Stimulated activated CD8-positive, alpha-beta memory T cell treated with anti-CD3 and anti-CD28 coated beads, Interleukin-15, amount 100 ng/mL, for 1 hour (primary cell): ENCODE measurements at places on chromosomes 1 and 21.

GRCh38 chr1:28927266-28927647 lies 12.9 kb downstream of the EPB41 start:
- DNase-seq = no peak

GRCh38 chr1:37718901-37719571 lies 26.7 kb downstream of the CDCA8 start:
- no peak for DNase-seq

DNA sequence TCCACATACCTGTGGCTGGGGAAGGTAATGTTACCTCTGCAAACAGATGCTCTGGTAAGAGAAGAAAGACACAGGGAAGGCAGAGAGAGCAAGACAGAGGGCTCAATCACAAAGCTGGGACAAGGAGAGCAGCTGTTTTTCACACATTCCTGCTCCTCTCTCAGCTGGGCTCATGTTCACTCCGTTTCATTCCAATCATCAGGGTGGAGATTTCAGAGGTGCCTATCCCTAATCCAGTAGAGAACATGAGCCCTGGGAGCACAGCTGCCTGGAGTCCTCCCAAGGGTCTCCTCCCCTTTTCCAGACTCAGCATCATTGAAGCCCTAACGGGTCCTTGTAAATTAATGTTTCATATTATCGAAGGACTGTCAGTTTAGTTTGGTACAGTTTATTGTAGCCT lies 19.4 kb downstream of the GADD45A start:
- DNase-seq = no peak

DNA sequence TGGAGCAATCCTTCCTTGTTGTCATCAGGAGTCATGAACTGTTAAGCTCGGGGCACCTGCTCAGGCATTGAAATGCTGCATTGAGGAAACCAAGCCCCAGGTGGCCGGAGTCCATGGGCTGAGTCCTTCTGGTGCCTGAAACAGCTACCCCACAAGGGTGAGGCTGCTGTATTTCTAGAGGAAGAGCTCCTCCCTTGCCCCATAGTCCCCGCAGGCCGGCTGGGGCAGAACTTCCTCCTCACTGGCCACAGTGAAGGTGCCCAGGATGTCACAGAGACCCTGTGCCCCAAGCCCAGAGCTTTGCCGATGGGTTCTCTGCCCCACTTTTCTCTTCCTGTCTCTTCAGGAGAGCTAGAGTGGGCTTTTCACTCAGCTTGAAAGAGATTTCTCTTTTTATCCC lies 80.8 kb upstream of the GCLM start:
- no peak for DNase-seq

GRCh38 chr1:67059346-67059745 lies 5.4 kb upstream of the SLC35D1 start:
- no peak for DNase-seq

GRCh38 chr1:111598544-111598943 lies 21.0 kb upstream of the RAP1A start:
- DNase-seq = no peak

DNA sequence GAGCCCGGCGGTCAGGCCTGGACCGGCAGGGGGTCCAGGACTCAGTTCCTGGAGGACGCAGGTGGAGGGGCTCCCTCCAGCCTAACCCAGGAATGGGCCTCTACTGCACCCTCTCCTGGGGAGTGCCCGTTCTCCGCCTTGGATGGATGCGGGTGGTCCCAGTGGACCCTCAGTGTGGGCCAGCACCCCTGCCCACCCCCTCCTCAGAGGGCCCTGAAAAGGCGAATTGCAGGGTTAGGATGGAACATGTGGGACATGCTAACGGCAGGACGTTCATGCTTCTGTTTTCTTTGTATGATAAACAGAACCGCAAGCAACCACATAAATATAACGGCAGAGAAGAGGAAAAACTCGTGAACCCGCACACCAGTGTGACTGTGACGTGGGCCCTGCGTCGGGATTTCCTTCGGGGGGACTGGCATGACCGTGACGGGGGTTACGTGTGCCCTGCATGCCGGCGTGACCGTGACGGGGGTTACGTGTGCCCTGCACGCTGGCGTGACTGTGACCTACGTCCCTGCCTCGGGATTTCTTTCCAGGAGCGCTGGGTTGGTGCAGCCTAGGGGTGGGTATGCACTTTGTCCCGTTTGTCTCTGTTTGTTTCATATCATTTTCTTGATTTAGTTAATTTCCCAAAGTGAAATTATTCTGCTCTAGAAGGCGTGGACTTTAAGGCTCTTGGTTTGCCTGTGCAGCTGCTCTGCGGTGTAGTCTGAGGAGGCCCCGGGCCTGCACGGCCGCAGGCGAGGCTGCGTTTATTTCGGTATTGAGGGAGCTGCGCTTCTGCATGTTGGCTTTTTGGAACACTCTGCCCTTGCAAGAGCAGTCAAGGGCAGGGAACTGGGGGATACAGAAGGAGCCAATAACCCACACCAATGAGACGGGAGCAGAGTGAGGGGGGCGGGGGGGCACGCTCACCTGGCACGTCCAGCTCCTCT lies 3.1 kb downstream of the FTCD start:
- no peak for DNase-seq

DNA sequence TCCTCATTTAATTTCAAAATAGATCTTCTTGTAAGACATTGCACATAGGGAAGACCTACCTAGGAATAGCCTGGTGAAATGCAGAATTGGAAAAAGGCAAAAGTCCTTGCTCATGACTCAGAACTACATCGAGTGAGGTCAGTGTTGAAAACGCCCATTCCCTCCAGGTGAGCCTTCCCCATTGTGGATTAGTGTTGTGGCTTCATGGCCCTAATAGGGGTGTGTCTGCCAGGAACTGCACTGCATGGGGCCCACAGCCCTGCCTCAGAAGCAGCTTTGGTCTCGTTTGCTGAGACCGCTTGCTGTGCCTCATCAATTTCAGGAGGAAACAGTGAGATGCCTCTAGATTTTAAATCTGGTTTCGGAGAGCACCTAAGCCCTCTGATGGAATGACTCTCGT lies 17.0 kb downstream of the TFF3 start:
- DNase-seq = no peak

- no peak for DNase-seq
These were observed 8.3 kb upstream of the KCNAB2 start for GRCh38 chr1:6037338-6037762.

DNA sequence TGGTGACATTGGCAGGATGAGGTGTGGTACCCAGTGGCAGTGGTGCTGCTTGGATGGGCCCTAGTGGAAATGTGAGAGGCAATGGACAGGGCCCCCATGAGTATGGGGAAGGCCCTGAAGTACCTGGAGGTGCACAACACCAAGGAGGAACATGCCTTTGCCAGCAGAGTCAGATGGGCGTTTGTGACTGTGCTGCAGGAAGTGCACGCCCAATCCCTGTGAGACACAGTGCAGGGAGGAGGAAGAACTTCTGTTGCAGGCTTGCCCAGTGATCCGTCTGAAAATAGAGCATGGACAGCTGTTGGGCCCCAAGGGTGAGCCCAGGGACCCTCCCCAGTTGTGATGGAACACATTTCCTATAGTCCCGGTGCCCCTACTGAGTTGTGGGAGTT lies 42.7 kb downstream of the GJA5 start:
- no peak for DNase-seq

GRCh38 chr1:43634721-43635120 lies 15.2 kb upstream of the KDM4A start:
- DNase-seq = no peak

- peak; percentile 77 for DNase-seq
These were observed 39.4 kb downstream of the ABCG1 start for GRCh38 chr21:42258150-42258884.

DNA sequence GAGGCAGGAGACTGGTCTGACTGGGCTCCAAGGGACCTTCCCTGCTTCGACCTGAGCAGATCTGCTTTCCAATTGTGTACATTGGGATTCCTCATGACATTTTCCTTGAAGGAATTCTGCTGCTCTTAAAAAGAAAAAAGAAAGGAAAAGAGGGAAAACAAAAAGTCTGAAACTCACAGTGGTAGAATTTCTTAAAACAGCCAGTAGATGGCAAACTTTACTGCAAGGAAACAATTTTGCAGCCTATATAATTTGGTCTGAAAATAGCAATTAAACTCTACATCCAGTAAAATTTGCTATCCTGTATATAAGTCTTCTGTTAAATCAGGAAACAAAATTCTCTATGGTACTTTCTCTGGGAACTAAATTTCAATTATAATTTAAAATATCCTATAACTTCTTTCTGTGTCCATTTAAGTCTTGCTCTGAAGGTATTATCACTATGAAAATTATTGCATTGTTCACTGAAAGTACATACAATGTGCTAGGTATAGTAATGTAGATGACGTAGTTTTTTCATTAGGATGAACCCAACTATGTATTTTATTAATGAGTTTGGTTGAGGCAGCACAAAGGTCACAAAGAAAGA lies 59.8 kb downstream of the CRB1 start:
- DNase-seq = no peak

GRCh38 chr1:81894867-81895266 lies 94.1 kb downstream of the ADGRL2 start:
- DNase-seq = no peak

DNA sequence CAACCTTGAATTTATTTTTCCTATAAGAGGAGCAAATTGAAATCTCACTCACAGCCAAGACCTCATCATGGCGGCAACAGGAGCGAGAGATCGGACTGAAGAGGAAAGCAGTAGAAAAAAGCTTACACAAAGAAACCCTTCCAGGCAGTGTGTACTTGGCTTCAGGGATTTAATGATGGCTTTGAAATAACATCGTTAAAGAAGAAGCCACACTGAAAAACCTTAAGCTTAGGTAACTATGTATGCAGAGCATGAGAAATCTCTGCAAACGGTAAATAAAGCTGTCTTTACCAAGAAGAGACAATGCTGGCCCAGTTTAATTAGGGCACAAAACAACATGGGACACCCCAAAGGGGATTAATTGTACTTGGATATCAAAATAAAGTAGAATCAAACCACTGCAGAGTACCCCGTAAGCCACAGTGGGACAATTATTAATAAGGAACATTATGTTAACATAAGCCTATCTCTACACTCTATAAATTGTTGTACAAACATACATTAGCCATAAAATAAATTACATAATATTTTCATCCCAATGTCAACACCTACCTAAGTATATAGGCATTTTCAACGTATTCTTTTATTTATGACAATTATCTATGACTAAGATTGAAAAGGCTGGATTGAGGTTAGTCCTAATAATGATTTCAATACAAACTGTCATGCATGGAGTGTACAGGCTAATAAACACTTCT lies 360.2 kb upstream of the CHRM3 start:
- no peak for DNase-seq

GRCh38 chr1:162230517-162230916 lies 146.1 kb downstream of the SPATA46 start:
- DNase-seq = no peak

- no peak for DNase-seq
These were observed 6.5 kb upstream of the FGGY start for GRCh38 chr1:59290193-59290949.

DNA sequence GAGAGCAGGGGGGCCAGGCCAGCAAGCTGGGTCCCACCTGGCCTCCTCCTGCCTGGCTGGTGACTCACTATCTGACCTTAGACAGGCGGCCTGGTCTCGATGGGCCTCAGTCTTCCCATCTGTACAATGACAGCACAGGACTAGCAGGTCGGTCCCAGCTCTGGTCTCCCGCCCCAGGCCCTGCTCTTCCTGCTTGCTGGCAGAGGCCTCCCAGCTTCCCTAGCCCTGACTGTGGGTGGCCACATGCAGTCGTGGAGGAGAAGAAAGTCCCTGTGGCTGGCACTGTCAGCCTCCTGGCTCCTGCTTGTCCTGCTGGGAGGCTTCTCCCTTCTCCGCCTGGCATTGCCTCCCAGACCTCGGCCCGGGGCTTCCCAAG lies 817 bp downstream of the EXTL1 start:
- no peak for DNase-seq

DNA sequence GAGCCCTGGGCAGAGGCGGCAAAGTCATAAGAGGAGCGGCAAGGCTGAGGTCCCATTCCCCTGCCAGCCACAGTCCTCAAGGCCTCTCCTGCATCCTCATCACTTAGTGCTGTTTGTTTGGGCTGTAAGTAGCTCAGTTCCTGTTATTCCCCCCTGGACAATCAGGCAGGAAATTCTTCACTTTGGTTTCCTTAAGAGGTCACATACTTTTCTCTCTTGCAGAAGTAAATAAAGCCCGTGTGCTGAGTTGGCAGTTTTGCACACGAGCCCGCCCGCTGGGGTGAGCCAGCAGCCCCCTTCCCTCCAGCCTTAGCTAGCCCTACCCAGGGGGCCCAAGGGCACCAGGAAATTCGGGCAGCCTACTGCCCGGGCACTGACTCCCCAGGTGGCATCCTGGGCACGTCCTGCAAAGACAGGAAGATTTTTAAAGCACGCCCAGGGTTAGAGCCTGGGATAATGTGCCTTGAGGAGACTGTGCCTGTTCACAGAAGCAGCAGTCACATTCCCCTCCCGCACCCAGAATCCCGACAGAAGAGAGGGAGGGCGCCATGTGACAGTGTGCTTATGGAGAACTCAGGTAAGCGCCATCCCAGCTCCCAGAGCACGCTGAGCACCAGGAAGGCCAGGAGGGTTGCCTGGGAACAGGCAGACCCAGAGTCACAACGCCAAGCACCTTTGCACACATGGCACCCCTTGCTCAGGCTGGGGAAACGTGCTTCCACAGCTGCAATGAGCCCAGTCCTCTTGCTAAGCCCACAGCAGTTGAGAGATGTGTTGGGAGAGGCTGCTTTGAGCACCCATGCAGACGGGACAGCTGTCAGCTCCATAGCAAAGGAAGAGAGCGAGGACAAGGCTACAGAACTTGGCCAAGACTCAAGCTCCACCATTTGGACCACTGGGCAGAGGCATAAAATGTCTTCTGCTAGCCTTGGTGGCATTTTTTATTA lies 144.5 kb upstream of the TMEM51 start:
- no peak for DNase-seq

GRCh38 chr1:200228486-200228885 lies 181.3 kb downstream of the ZNF281 start:
- DNase-seq = no peak

- no peak for DNase-seq
These were observed 9.6 kb upstream of the SH2D1B start for GRCh38 chr1:162421258-162422164.

DNA sequence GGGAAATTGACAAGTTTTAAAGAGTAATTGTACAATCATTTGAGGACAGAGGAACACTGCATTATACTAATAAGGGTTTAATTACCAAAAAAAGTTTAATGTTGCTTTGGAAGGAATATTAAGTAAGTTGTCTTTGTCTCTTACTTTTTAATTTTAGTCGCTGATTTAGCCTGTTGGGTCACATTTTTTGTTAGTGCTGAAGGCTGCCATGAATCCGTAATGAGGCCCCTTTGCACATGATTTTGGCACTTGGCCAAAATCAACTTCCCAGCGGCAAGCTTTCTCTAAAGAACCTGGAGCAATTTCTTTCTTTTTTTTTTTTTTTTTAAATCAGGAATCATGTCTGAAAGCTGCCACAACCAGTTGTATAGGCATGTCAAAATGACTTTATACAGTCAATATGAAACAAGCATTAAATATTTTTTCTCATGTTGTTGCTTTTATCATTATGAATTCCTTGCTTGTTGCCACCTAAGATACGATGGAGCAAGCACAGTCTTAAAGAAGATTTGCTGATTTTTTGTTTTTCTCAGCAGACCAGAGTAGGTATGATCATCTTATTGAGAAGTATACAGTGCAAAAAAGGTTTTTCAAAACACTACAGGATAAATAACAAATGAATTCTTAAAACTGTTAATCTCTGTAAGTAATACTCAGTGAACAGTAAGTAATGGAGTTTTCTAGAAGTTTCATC lies 690.4 kb downstream of the USP25 start:
- DNase-seq = no peak
